ENCODE measurements at places on chromosomes 3 and 15.

DNA sequence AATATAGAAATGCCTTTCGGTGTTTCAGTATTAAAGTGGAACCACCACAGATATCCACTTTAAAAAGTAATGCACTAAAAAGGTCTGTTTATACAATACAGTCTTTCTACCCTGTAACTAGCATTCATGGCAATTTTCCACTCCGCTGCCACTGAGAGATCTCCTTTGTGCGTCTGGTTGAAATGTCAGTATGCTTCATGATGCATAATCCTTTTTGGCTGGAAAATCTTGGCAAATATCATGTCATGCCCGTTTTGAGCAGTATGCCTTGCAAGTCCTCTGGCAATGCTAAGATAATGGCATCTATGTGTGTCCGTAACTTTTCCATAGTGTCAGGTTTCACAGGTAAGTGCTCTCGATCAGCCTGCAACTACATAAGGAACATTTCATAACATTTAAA lies 30.8 kb upstream of the ARF4 start:
- DNase-seq, result no peak

GRCh38 chr15:60616147-60616546 lies 137.2 kb upstream of the ICE2 start:
- DNase-seq, result no peak

DNA sequence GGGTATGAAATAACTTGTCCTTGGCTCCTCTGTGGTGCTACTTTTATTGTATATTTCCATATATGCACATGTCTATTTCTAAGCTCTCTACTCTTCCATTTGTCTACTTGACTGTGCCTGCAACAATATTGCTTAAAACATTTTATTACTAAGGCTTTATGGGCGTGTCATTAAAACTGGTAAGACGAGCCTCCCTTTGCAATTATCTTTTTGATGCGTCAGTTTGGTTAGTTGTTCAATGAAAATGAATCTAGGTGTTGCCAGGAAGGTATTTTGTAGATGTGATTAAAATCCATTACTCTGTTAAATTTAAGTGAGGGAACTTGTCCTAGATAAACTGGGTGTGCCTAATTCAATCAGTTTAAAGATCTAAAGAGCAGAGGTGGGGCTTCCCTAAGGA lies 12.9 kb upstream of the TRA2B start:
- DNase-seq, result no peak

- no peak for DNase-seq
Observed at GRCh38 chr15:46735115-46735514, 982.2 kb upstream of the SEMA6D start.

Measured in fibroblast of skin of back (primary cell).